Fibroblast of the aortic adventitia (primary cell): ENCODE measurements at places on chromosomes 1 and 21. TPM values are rescaled to one million over a fixed set of nuclear protein-coding genes. Genes with fewer than 3 reads are reported as not detected.

Gene SYT11
- 19.5 and 48.6 TPM in 2 replicates for total RNA-seq

Gene MPC2
- total RNA-seq = 14.9 and 49.3 TPM in 2 replicates

Gene F5
- total RNA-seq = 0.16 TPM in 1 of 2 replicates, not detected in the other

Gene NPPA
- not detected in 2 replicates for total RNA-seq

Gene C1orf94
- not detected in 2 replicates for total RNA-seq

Gene PLA2G2F
- not detected in 2 replicates for total RNA-seq

Gene GPA33
- not detected in 2 replicates for total RNA-seq

Gene SPATA45
- total RNA-seq = not detected in 2 replicates

Gene CFHR2
- not detected in 2 replicates for total RNA-seq

Gene EFCAB7
- 12.1 and 15.7 TPM in 2 replicates for total RNA-seq

Gene CRYAA
- total RNA-seq = not detected in 2 replicates

Gene PLPP3
- total RNA-seq = 45.7 and 270 TPM in 2 replicates

Gene TDRD10
- total RNA-seq = not detected in 2 replicates

Gene DNM3
- total RNA-seq = 2.0 and 2.1 TPM in 2 replicates

Gene KPRP
- total RNA-seq = not detected in 2 replicates

Gene RPTN
- not detected in 2 replicates for total RNA-seq

Gene SH3BGR
- 6.2 and 11.0 TPM in 2 replicates for total RNA-seq
